ENCODE measurements at places on chromosomes 13 and 19.

- no peak for DNase-seq
Measured at GRCh38 chr13:86429756-86430155, 630.5 kb upstream of the SLITRK6 start.

GRCh38 chr19:37470216-37470615 is 1.1 kb downstream of the ZNF570 start:
- no peak for DNase-seq

DNA sequence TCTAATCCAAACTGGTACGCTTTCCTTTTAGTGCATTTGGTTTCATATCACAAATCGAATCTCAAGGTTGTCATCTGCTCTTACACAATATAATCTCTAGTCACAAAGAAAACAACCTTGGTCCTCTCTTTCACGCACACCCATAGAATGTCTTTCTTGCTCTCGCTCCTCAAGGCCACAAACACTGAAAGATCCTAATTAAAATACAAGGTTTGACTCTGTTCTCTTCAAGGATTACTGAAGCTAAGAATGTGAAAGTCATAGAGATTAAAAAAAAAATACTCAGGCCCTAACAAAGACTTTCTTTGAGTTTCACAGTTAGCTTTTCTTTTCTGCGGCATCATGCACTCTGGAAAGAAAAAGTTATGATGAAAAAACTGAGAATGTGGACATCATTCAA is 891.5 kb downstream of the EFNB2 start:
- no peak for DNase-seq

- peak; percentile 68 for DNase-seq
Measured at GRCh38 chr19:54430306-54431254, 15.3 kb downstream of the TTYH1 start.

DNA sequence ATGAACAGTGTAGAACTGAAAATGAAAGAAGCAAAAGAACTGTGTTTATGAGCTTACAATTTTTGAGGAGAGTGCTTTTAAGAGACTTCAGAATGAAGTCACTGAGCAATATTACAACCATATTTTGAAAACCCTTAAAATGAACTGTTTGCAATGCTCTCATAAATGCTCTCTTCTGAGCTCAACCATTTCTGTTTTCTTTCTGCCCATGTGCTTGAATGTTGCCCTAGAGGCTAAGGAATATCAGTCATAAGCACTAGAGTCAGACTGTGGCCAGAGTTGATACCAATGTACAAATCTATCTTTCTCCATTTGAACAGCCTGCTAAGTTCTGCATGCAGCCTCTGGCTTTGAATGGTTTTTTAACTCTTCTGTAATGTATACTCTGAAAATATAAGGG is 1092.8 kb downstream of the PCDH9 start:
- no peak for DNase-seq

GRCh38 chr13:40341096-40341471 is 325.4 kb downstream of the FOXO1 start:
- DNase-seq = no peak

GRCh38 chr19:46081928-46082727 is 41.3 kb upstream of the IGFL4 start:
- DNase-seq = no peak

- no peak for DNase-seq
Measured at GRCh38 chr13:51539887-51540286, 44.4 kb upstream of the WDFY2 start.

GRCh38 chr13:95235974-95236373 is 65.3 kb downstream of the ABCC4 start:
- DNase-seq = no peak

DNA sequence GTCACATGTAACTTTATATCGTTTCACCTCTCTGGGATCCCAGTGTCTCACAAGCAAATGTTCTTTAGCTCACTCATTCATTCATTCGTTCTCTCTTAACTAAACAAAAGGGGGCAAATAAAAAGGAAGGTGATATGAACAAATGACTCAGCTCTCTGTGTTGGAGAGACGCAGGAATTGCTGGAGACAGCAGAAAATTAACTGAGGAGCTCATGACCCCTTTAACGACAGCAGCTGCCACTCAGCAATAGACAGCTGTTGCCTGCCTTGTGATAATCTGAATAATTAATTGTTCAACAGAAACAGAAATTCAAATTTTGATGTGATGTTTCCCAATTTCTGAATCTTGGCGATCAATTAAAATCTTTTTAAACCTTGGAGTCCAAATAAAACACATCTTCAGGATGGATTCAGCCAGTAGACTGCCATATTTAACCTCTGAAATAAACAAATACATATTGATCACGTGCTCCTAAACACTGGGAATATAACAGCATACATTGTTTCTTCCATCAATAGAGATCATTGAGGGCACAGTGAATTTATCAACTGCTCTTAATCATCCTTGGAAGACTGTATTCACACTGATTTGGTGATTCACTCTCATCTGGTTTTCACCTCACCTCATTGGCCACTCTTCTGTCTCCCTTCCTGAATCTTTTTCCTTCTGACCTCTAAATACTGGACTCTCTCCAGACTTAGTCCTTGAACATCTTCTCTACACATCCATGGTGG is 63.3 kb downstream of the MBNL2 start:
- DNase-seq = no peak

DNA sequence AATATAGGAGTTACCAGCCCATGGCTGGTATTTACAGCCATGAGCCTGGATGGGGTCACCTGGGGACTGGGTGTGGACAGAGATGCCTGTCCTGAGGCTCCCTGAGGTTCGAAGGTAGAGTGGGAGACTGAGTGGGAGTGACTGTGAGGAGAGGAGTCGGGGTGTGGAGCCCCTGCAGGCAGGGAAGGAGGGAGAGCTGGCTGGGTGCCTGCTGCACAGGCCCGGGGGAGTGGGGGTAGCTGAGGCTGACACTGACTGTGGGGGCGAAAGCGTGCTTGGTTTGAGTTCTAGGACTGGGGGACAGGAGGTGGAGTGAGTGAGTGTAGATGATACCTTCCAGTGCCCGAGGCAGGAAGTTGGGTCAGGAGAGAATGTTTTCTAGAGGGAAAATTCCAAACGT is 7.1 kb downstream of the RAB11B start:
- no peak for DNase-seq

- peak; percentile 65 for DNase-seq
Measured at GRCh38 chr19:4007836-4008539, 452 bp downstream of the PIAS4 start.

- no peak for DNase-seq
Measured at GRCh38 chr13:52780611-52781010, 41.0 kb upstream of the CNMD start.

DNA sequence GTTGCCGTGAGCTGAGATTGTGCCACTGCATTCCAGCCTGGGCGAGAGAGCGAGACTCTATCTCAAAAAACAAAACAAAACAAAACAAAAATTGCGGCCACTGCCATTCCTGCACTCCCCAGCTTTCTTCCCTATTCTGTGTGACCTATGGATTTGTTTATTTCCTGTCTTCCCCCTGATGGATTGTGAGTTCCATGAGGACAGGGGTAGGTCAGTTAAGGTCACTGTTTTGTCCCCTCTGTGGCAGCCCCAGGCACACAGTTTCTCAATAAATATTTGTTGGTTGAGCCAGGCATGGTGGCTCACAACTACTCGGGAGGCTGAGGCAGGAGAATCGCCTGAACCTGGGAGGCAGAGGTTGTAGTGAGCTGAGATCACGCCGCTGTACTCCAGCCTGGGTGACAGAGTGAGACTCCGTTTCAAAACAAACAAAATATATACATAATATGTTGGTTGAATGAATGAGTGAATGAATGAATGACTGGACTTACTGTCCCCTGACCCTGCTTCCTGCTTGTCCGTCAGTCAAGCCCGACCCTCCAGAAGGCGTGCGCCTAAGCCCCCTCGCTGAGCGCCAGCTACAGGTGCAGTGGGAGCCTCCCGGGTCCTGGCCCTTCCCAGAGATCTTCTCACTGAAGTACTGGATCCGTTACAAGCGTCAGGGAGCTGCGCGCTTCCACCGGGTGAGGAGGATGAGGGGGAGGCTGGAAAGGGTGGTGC is 5.0 kb downstream of the EBI3 start:
- no peak for DNase-seq

GRCh38 chr13:46668302-46668720 is 115.3 kb downstream of the LRCH1 start:
- DNase-seq = no peak

DNA sequence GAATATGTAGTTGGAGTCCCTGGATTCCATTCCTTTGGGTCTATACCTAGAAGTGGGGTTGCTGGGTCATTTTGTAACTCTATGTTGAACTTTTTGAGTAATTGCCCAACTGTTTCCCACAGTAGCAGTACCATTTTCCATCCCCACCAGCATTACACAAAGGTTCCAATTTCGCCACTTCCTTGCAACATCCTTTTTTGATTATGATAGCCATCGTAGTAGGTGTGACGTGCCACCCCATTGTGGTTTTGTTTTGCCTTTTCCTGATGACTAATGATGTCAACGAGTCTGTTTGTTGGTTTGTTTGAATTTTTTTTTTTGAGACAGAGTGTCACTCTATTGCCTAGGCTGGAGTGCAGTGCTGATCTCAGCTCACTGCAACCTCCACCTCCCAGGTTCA is 3.3 kb upstream of the PEX11G start:
- peak; percentile 72 for DNase-seq

GRCh38 chr19:48186541-48186991 is 16.1 kb downstream of the ZSWIM9 start:
- DNase-seq = no peak
